A549 treated with Mapracorat at 1 μM for 4 hours (cell line): ENCODE measurements at places on chromosomes 1 and 21. TPM values are rescaled to one million over a fixed set of nuclear protein-coding genes. Genes with fewer than 3 reads are reported as not detected.

PHTF1 gene
- total RNA-seq: 12.7 to 15.0 TPM (median 14.6 TPM) in 5 replicates

IRF2BP2 gene
- total RNA-seq: 67.8 to 93.0 TPM (median 85.9 TPM) in 5 replicates

SLC44A5 gene
- 0.04 to 0.06 TPM (median 0.06 TPM) in 4 of 5 replicates, not detected in the other for total RNA-seq

SELE gene
- total RNA-seq: not detected in 5 replicates

SHISAL2A gene
- 0.25 to 0.53 TPM (median 0.39 TPM) in 5 replicates for total RNA-seq

ADORA3 gene
- total RNA-seq: not detected in 5 replicates

SYT14 gene
- 0.05 to 0.10 TPM (median 0.08 TPM) in 4 of 5 replicates, not detected in the other for total RNA-seq
